ENCODE measurements at places on chromosomes 13 and 19.

- no peak for DNase-seq
Measured at GRCh38 chr19:6718741-6719539, 1.5 kb downstream of the C3 start.

DNA sequence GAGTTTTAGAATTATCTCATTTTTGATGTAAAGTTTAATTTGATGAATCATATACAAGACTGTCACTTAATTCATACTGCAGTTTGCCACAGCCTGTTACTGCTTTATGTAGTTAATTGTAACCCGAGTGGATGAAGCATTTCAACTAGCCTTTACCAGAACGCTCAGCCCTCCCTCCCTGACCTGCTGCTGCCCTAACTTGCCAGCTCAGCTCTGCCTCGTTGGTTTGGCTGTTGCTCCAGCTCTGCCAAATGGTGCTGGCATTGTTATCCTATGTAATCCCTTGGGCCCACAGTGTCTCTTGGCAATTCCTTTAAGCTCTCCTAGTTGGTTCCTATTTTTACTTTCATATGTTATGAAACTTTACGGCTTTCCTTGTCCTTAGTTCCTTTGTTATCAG lies 113.3 kb downstream of the LMO7 start:
- DNase-seq: no peak

DNA sequence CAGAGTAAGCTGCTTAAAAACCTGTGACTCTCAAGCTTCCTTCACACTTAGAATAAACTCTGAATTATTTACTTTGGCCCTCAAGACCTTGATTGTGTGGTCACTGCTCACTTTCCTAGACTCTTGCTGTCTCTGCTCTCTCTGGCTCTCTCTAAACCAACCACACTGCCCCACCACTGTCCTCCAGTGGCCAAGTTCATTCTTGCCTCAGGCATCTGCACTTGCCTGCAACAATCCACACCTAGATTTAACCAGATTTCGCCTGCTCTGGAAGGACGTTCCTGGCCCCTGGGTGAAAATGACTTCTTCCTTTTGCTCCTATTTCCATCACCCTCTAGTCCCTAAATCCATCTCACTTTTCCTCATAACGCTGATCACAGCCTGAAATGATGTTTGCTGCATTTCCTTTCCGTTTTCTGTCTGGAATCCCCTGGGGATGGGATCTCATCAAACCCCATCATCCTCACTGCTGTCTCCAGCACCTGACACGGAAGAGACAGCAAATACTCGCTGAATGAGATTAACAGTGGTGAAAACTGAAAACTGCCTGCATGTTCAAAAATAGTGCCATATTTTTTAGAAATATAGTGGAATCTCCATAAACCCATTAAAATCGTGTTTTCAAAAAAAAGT lies 232.6 kb downstream of the UQCRFS1 start:
- no peak for DNase-seq

DNA sequence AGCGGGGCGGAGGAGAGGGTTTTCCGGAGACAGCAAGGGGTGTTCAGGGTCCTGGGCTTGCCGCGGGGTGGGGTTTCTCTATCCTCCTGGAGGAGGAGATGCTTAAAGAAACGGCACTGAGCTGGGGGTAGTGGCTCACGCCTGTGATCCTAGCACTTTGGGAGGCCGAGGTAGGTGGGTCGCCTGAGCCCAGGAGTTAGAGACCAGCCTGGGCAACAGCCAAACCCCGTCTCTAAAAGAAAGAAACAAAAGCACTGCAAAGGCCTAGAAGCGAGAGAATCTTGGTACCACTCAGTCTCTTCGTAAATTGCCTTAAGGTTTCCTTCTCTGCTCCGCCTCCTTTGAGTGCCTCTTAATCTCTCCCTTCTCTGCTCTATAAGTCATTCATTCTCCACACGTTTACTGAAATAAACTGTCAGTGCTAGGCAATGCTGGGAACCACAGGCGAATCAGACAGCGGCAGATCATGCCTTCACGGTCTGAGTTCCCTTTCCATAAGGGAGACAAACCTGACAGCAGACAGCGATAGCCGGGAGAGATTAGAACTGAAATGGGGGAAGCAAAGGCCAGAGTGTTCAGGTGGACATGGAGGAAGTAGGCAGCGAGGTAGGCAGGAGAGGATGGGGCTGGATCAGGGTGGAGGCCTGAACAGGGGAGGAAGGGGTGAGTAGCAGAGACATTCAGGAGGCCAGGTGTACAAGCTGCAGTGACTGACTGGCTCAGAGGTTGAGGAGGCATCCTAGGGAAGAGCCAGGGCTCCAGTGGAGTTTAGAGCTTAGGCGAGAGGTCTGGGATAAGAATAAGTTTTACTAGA lies 580 bp downstream of the EIF3K start:
- no peak for DNase-seq

DNA sequence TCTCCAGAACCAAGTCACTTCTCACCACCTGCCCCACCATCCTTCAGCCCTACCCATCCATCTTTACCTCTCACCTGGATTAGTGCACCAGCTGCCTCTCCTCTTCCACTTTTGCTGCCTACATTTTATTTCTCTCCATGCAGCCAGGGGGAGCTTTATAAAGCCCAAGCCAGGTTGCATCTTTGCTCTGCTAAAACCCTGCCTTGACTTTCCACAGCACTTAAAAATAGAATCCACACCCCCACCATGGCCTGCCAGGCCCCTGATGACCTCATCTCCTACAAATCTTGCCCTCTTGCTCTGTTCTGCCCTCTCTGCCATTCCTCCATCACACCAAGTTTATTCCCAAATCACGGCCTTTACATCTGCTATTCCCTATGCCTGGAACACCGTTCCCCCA lies 1.8 kb downstream of the HOOK2 start:
- DNase-seq: no peak

DNA sequence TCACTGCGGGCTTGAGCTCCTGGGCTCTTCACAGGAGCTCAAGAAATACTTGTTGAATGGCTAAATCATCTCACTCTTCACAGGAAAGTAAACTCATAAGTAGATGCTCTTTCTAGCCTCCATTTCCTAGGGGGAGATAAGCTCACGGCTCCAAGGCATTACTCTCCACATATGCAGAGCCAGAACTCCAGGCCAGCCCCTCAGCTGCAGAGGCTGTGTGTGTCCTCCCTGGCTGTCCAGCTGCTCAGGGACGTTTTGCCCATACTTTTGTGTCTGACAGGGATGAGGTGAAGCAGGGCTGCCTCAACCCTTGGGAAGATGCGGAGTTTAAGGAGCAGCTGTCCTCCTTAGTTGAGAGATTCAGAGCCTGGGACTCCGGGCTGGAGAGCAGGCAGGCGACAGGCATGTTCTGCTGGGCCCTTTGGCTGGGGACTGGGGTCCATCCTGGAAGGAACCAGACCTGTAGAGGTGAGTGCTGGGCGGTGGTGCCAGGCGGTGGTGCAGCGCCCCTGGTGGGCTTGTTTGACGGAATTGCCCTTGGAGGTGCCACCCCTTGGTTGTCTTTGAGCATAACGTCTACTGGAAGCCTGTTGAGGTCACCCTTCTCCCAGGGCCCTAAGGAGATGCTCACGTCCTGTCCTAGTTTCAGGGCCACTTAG lies 20.5 kb upstream of the SLC15A1 start:
- DNase-seq: no peak

- DNase-seq: no peak
Measured at GRCh38 chr19:4431296-4431695, 26.3 kb downstream of the UBXN6 start.

- no peak for DNase-seq
Measured at GRCh38 chr13:89372193-89372592, 1701.0 kb downstream of the SLITRK5 start.

DNA sequence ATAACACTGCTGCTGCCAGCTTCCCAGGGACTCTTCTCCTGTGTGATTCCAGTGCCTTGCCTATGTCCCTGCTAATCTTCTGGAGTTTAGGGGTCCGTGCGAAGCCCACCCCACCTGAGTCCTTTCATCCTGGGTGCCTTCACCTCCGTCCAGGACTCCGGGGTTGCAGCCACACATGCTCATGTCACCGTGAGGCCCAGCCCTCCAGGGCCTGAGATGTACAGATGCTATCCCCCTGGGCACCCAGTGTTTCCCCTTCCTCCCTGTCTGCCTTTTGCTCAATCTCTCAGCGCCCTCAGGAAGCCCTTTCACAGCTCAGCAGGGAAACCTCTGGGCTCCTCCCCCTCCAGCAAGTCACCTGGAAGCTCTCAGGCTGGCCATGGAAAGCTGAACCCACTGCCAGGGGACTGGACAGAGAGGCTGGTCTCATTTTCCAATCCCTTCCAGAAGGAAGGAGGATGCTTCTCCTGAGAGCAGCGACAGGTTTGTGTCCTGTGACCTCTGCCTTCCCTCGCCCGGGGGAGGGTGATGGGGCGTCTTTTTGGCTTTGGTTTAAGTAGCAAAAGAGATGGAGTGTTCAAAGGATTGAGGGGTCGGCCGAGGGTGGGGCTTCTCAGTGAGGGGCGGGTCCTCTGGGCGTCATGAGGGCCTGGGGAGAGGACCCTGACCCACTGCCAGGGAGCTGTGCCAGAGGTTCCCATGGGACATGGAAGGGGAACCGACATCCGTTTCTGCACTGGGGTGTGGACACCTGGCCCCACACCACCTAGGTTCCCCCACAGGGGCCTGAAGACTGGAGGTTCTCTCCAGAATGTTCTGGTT lies 30.8 kb upstream of the TFDP1 start:
- no peak for DNase-seq

- DNase-seq: no peak
Measured at GRCh38 chr13:77874406-77874805, 44.2 kb downstream of the EDNRB start.

- no peak for DNase-seq
Measured at GRCh38 chr19:18294467-18294864, 13.0 kb upstream of the JUND start.

DNA sequence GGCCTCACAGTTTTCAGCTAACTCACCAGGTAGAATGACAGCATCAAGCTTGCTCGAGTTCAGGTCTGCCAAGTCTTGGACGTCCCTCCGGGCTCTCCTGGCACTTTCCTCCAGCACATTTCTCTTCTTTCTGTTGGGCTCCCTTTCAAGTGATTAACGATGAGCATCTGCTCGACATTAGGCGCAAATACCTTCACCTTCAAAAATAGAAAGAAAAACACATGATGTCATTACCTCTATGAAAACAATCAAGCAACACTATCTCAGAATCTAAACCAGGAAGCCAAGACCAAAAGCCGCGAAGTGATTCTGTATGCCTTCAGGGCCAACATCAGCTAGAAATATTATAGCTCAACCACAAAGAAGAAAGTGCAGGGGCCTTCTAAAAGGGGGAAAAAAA lies 15.4 kb upstream of the CLN5 start:
- DNase-seq: peak; percentile 42

DNA sequence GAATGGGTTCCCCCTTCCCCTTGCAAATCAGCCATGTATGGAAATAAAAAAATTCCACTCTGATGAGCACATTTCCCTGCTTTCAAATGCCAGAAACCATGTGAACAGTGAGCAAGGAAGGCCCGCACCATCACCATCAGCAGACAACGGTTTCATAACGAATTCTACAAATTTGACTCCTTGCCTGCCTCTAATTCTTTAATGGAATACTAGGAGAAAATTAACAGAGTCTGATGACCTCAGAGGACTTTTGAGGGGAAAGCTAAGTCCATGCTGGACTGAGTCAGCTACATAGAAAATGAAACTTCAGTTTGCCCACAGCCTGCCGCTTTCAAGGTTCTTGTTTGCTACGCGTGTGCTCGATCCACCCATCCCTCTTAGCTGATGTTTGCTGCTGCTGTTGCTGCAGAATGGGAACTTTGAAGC lies 46.7 kb upstream of the KL start:
- peak; percentile 18 for DNase-seq

- no peak for DNase-seq
Measured at GRCh38 chr13:40058757-40059236, 403.3 kb downstream of the COG6 start.

GRCh38 chr19:10424011-10424637 lies 3.8 kb downstream of the PDE4A start:
- peak; percentile 39 for DNase-seq
